Natural killer cell (primary cell): ENCODE measurements at places on chromosomes 5 and 9. TPM values are rescaled to one million over a fixed set of nuclear protein-coding genes. Genes with fewer than 3 reads are reported as not detected.

- no peak for DNase-seq
These were observed 22.6 kb downstream of the SSBP2 start for GRCh38 chr5:81728301-81728700.

- DNase-seq, result no peak
These were observed 60.6 kb downstream of the TNFSF15 start for GRCh38 chr9:114745108-114745848.

- DNase-seq, result no peak
These were observed 168.8 kb downstream of the DROSHA start for GRCh38 chr5:31362931-31363568.

- no peak for DNase-seq
These were observed 443.8 kb downstream of the LRRC70 start for GRCh38 chr5:63022403-63022802.

- DNase-seq, result no peak
These were observed 75.6 kb downstream of the VCAN start for GRCh38 chr5:83547161-83547560.

DNA sequence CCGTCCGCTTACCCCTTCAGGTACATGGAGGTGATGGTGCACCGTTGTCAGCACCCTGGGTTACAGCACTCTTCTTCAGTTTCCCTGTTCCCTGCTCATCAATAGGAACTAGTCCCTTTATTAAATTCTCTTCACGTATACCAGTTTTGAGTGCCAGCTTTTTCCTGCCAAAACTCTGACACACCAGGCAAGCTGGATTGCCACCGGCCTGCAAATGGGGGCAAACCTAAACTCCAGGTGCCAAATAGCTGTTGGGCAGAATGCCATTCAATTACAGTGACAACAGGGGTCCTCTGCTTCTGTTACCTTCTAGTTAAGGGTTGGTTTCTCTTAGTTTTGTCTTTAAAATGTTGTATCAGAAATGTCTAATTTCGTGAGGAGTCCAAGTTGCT lies 400.4 kb downstream of the OSTF1 start:
- no peak for DNase-seq

- peak; percentile 4 for DNase-seq
These were observed 80.0 kb downstream of the TMEM161B start for GRCh38 chr5:88188458-88189132.

GRCh38 chr9:27473111-27473529 lies 51.0 kb upstream of the IFNK start:
- no peak for DNase-seq

GRCh38 chr9:22201256-22201655 lies 192.2 kb upstream of the CDKN2B start:
- no peak for DNase-seq

DNA sequence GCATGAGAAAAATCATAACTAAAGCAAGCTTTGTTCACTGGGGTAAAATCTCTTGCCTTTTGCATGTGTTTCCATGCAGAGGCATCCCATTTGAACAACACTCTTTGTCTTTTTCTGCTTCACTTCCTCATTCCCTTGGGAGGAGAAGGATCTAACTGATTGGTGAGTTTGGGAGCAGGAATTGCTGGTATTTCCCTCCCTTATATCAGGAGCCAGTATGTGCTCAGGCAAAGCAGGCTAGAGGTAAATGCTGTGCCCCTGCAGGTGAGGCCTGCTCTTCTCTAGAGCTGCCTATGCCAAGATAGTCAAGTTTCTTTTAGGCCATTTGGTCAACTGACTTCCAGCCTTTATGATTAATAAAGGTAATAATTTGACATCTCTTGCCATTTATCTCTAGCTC lies 179.9 kb downstream of the COX7C start:
- DNase-seq, result no peak

DNA sequence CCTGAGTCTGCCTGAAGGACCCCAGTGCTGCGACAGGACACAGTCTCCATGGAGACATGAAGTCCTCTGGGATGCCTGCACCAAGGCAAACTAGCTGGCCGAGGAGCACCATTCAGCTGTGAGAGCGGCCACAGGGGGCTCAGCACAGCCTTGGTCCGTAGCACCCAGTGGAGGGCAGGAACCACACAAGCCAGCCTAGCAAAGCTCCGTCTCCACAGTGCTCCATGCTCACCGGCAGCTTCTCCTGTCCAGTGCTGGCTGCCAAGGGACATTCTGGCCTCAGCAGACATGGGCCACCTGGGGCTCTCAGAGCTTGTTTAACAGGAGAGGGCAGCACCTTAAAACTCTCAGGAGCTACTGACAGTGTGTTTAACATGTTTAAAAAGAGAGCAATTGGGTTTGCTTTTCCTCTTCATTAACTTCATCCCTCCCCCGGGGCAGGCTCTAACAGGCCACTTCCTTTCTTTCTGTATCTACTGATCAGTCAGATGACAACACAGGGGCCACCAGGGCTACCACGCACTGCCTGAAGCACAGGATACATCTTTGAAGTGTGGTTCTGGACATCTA lies 57.0 kb downstream of the SECISBP2 start:
- DNase-seq, result no peak

DNA sequence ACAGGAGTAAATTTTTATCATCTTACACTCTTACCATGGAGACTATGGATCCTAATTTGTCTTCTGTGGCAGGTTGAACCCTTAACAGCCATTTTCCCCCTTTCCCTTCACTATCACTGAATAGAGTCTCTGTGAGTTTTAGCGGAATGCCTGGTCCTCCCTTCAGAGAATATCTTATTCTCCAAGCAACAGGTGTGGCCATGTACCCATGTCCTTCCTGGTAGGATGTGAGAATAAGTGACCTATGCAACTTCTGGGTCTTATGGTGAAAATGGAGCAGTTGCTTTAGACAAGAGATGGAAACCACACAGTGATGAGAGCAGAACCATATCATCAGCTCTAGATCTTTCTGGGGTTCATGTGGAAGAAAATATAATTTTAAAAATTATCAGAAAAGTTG lies 312.6 kb downstream of the MCTP1 start:
- no peak for DNase-seq

GRCh38 chr5:52731274-52732027 lies 56.3 kb upstream of the ITGA1 start:
- DNase-seq, result no peak

GRCh38 chr9:86562691-86563090 lies 208.5 kb upstream of the TUT7 start:
- no peak for DNase-seq

DNA sequence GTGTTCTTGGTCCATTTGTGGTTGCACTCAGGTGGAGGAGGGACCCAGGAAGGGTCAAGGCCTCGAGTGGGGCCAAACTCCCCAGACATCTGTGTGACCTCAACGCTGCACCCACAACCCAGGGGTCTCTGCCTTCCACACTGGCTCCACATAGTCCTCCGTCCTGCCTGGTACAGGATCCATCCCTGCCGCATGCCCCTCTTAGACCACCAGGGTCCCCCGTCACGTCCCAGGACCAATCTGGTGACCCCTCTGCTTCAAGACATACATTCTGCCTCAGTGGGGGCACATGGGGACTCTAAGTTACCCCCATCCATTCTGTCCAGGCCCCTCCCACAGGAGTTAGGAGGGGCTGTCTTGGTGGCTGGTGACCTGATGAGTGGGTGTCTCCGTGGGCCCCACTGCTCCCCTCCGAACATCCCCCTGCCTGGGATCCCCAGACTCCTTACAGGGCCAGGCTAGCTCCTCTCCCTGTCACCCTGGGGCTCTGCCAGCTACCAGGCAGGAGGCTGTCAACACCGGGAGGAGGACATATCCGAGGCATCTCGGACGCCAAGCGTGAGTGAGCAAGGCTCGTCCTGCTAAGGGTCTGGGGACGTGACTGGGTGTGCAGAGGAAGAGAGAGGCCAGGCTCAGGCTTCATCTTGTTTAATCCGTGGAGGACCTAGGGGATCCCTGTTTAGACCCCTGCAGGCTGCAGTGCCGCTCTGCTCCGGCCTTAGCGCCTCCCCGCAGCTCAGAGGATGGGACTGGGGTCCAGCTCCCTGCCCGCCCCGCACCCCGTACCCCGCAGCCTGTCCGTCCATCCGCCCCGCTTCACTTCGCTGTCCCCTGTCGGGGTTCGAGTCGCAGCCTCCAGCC lies 32.3 kb downstream of the TSPAN17 start:
- no peak for DNase-seq

GRCh38 chr9:109010746-109011145 lies 2.6 kb downstream of the CTNNAL1 start:
- peak; percentile 24 for DNase-seq

DNA sequence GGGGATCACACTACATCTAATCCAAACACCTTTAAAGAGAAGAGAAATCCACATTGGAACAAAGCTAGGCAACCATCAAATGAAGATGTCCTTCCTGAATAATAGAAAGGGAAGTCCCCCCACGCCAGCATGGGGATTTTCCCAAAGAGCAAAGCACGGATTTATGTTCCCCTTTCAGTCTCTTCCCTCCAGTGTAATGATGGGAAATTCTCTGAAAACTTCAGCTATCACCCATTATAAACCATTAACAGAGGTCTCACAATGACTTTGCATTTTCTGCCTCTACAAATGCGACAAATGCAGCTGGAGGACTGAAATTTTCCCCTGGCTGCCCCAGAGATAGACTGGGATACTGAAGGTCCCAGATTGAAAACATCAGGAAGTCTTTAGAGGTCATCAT lies 368.7 kb downstream of the EFNA5 start:
- no peak for DNase-seq

DNA sequence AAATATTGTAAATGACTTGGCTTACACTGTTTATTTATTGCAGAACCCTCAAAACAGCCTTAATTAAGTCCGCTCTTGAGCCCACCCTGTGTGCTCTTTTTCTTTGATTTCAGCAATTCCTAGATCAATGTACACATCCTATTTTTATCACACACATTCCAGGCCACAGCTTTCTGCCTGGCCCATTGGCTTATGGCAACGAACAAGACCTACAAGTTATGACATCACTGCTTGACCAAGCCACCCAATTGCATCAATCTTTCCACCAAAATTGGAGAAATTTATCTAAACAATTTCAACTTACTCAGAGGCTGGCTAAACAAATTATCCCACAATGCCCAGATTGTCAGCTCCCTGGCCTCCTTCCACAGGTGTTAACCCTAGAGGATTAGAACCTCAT lies 158.4 kb downstream of the CPLANE1 start:
- DNase-seq, result no peak

DNA sequence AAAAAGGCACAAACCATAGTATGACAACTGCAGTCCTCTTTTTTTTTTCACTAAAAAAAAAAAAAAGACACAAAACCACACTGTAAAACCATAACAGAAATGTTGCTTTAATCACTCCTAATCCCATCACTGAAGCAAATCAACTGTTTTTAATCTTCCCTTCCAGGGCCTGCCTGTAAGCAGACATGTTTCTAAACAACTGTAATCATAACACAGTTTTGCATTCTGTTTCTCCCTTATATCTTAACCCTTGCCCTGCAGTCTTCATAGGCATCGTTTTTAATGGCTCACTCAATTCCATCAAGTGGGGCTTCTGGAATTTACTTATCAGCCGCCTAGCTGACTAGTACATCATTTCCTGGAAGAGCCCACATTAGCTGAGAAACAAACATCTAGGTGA lies 111.0 kb upstream of the SLC25A48 start:
- no peak for DNase-seq

DNA sequence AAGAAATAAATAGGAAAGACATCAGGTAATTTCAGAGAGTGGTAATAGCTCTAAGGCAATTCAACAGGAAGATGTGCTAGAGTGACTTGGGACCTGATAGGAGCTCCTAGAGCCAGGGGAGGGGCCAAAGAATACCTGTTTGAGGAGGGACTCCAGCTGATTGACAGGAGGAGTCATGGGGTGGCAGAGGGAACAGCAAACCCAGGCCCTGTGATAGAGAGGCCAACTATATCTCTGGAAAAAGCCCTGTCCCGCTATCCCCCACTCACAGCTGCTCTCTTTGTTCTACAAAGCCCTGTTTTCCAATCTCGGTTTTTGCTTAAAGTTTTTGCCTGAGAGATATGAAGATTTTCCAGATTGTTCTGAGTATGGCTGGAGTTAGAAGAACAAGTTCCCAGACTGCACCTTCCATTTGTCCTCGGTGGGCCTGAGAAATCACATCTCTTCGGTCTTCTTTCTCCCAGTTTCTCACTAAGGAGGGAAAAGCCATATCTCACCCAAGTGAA lies 9.0 kb upstream of the NSD1 start:
- no peak for DNase-seq

- no peak for DNase-seq
These were observed 121.1 kb downstream of the SPATA31D1 start for GRCh38 chr9:82109626-82110025.

DNA sequence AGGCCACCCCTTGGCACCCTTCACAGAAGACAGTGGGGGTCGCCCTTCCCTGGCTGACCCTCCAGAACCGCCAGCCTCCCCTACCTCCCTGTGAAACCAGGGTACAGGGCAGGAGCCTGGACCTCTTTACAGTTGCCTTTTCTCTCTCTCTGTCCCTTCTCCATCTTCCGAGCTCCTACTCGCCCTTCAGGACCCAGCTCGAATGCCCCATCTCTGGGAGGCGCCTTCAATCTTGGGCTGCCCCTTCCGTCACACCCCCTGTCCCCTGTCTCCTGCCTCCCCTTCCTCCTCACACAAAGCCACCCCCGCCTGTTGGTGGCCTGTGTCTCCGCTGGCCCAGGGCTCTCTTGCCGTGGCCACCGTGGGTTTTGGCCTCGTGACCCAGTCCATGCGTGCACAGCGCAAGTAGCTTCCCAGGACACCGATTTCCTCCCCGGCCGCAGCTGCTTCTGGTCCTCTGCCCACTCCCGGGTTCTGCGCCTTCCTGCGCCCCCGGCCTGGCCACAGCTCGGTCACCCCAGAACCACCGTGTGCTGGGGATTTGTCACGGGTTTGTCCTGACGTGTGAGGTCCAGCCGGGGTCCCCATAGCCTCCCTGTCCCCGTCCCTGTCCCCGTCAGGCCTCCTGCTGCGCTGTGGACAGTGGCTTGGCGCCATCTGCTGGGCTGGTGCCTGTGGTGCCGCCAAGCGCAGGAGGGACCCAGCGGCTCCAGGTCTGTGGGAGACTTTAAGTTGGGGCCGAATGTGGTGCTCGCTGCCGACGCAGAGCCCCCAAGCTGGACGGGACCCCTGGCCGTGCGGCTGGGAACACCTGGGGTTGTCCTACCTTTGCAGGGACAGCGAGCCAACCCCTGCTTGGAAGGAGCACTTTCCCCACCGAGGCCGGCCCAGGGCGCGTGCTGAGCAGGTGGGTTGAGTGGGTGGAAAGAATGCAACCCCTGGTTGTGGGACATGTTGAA lies 4.0 kb upstream of the TMEM250 start:
- DNase-seq, result peak; percentile 78

DNA sequence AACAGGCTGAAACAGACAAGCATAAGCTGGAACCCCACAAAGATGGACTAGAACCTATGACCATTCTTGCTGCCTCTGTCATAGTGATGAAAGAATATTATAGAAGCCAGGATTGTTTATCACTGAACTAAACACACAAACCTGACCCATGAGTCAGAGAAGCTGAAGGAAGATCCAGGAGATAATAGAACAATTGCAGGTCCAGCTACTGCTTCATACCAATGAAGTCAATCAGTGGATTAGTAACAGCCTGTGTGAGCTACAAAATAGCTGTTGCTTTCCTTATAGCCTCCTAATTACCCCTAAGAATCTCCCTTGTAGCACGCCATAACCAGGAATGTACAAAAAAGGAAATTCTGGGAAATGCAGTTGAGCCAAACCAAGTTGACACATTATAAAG lies 459.9 kb upstream of the ZNF462 start:
- no peak for DNase-seq

The PLGRKT gene
- 17.3 TPM for total RNA-seq

The ZCCHC10 gene
- total RNA-seq, result 20.5 TPM

The NR6A1 gene
- total RNA-seq, result 0.49 TPM

The SYK gene
- total RNA-seq, result 75.5 TPM

The TLX3 gene
- not detected for total RNA-seq

The AK6 gene
- total RNA-seq, result 5.8 TPM

The LAMC3 gene
- not detected for total RNA-seq
